ENCODE measurements at places on chromosomes 13 and 19.

- peak; percentile 94 for DNase-seq
Observed at GRCh38 chr19:13151605-13152355, 1.6 kb downstream of the IER2 start.

DNA sequence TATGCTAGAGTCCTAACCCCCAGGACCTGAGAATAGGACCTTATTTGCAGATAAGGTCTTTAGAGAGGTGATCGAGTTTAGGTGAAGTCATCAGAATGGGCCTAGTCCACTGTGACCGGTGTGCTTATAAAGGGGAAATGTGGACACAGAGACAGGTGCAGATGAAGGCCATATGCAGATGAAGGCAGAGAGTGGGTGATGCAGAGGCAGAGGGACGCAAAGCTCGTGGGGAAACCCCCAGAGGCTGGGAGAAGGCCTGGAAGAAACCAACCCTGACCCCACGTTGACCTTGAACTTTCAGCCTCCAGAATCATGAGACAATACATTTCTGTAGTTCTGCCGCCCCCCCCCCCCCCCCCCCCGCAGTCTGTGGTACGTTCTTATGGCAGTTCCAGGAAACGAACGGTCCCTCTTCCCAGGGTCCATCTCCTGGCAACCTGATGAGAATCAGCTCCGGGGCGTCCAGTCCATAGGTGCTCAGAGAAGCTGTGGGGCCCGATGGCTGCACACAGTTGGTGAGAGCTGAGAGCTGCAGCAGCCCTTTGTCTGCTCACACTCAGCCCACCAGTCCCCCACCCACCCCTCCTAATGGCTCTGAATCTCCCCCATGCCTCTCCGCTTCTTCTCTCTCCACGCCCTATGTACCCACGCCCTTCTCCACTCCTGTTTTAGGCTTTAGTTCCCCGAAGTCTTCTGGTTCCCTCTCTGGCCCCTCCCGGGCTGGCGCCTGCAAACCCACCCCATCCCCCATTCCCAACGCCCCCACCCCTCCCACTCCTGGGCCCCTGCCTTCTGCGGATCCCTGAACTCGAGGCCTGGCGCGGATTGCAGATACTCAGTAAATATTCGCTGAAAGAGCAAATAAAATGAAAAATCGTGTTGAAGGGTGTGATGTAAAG is 218.3 kb upstream of the MAB21L1 start:
- no peak for DNase-seq

- DNase-seq: no peak
Observed at GRCh38 chr13:46278474-46278873, 66.7 kb downstream of the LRRC63 start.

- no peak for DNase-seq
Observed at GRCh38 chr19:35362261-35363000, 4.2 kb downstream of the FFAR3 start.

DNA sequence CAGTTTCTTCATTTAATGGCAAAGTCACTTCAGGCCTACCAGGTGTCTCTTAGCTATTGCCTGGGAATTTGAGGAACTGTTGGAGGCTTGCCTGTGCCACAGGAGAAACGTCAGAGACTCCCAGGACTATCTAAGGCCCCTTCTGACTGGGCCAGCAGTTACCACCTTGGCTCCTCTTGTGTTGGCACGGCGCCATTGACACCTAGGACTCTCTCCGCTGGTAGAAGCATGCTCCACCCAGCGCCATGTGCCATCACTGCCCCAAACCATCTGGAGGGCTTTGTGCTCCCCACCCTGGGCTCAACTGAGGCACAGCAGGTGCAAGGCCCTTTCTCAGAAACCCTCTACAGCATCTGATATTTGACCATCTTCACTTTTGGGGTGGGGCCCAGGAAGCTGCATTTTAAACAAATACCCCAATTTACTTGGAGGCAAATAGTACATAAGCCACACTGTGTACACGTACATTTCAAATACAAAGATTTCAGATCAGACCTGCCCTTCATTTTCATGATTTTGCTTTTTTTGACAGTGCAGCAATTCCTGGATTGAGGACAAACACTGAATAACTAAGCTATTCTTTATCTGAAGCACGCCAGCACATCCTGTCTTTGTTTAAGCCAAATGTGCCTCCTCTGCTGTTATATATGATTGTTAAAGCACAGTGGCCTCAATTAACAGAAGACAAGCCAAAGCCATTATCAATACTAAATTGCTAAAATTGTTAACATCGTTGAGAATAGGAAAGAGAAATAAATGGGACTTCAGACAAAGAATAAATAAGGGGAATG is 59.9 kb upstream of the TPP2 start:
- no peak for DNase-seq

DNA sequence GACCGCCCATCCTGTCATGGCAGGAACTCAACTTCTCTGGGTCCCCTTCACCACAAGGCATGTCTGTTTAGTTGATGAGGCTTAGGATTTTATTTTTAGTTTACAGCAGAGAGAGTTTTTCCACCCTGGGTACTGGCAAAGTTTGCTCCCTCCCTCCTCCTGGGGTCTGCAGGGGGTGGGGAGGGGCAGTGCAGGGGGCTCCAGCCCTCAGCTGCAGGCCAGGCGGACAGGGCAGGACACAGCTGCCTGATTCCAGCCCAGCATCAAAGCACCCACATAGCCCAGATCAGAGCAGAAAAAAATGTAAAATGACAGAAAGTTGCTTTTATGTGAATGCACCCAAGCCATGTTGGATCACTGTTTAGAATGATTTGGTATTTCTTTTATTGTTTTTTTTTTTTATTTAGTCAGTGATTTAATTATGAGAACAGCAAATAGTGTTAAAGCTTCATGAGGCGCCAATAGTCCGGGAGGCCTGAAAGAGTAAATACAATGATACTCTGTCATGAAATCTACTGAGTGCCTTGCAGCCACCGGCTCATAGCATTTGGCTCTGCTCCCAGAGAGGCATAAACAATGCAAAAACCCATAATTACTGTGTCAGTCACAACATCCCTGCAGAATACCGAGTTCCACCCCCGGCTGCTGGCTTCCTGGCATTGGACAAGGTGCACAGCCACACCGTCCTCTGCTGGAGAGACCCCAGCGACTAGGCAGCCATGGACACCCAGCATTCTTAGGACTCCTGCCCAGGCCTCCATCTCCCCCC is 923.5 kb downstream of the UQCRFS1 start:
- peak; percentile 5 for DNase-seq

GRCh38 chr13:67318860-67319259 is 88.7 kb upstream of the PCDH9 start:
- DNase-seq: no peak

DNA sequence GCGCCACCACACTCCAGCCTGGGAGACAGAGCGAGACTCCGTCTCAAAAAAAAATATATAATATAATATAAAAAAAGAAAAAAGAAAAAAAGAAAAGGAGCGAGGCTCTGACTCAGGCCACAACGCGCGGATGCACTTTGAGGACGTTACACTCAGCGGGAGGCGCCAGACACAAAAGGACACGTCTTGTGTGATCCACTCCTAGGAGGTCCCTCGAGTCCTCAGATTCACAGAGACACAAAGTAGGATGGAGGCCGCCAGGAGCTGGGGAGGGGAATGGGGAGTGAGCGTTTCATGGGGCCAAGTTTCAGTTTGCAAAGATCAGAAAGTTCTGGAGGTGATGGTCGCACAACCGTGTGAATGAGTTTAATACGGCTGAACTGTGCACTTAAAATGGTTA is 8.5 kb upstream of the ABHD17A start:
- no peak for DNase-seq

DNA sequence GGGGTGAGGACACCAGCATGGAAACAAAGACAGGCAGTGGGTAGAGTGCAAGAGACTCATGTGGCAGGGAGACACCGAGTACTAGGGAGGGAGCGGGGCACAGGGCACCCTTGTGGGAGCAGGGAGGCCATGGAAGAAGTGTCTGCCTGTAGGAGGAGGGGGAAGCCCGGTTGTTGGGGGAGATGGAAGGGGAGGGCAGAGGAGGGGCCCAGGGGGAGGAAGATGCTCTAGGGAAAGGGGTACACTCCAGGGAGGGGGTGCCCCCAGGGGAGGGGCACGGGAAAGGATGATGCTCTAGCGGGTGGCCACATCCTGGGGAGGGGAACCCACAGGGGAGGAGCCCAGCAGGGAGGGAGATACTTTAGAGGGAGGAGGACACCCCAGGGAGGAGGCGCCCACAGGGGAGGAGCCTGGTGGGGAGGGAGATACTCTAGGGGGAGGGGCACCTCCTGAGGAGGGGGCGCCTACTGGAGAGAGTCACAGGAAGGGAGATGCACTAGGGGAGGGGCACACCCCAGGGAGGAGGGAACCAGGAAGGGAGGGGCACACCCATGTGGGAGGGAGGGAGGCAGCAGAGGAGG is 24.9 kb downstream of the CPAMD8 start:
- DNase-seq: no peak

GRCh38 chr13:103287659-103288058 is 221.4 kb upstream of the SLC10A2 start:
- DNase-seq: no peak

- peak; percentile 61 for DNase-seq
Observed at GRCh38 chr19:2060884-2061494, 9.9 kb upstream of the MKNK2 start.
